ENCODE measurements at places on chromosomes 2 and 18.

GRCh38 chr18:986051-986450 is 81.4 kb downstream of the ADCYAP1 start:
- no peak for DNase-seq

DNA sequence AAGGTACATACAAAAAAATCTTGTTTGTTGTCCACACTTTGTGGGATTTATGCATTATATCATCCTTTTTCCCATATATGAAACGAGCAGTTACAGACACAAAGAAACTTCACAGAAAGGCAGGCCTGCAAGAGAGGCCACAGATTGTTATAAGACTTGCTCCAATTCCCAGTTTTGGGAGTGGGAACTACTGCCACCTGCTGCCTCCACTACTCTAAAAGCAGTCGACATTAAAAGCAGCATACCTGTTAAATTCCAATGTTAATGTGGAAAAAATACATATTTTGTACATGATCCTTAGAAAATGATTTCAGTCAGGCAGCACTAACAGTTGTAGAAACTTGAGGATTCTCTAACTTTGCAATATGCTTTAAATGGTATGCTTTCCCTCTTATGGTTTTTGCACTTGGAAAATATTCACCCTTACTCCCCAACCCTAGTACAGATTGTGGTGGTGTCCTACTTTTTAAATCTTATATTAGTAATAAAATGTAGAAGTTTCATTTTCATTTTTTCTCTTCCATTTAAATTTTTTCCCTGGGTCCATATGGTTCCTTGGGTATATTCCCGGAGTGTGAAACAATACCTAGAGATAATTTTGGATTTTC is 37.9 kb downstream of the SLC38A11 start:
- DNase-seq, result no peak

- DNase-seq, result no peak
Observed at GRCh38 chr2:129827311-129828090, 152.0 kb upstream of the RAB6C start.

GRCh38 chr2:200467806-200468681 is 41.8 kb downstream of the KCTD18 start:
- no peak for DNase-seq

- DNase-seq, result no peak
Observed at GRCh38 chr2:106667478-106668070, 180.4 kb downstream of the CD8B2 start.

DNA sequence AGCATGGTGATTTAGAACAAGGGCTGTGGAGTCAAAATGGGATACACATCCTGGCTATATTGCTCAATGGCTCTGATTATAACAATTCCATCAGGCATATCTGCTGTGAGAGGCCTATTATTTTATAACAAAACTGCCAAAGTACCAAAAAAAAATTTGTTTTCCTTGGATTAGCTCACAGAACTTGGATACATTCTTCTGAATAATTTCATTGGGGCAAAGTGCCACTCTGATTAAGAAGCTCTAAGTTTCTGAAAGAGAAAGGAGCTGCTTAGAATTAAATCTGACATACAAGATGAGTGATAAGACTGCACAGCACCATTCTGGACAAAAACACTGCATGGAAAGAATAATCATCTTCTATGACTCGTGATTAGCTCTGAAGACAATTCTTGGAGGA is 85.7 kb downstream of the SMC6 start:
- DNase-seq, result no peak

- DNase-seq, result no peak
Observed at GRCh38 chr2:66125951-66126350, 309.0 kb upstream of the MEIS1 start.

DNA sequence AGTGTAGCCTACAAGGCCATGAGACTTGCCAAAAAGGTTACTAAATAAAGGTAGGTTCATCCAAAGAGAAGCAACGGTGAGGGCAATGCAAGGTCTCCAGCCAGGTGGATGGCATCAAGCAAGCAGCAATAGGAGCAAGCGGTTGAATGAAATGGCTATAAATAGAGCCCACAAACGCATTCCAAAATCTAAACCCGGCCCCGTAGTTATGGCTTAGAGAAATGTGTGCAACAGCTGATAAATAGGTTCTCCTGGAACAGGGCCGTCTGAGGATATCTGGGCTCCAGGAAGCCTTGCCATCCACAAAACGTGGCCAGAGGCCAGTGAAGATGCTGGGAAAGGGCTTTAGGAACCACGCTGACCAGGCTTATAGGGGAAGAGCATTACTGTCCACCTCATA is 146.1 kb upstream of the PID1 start:
- DNase-seq, result no peak

DNA sequence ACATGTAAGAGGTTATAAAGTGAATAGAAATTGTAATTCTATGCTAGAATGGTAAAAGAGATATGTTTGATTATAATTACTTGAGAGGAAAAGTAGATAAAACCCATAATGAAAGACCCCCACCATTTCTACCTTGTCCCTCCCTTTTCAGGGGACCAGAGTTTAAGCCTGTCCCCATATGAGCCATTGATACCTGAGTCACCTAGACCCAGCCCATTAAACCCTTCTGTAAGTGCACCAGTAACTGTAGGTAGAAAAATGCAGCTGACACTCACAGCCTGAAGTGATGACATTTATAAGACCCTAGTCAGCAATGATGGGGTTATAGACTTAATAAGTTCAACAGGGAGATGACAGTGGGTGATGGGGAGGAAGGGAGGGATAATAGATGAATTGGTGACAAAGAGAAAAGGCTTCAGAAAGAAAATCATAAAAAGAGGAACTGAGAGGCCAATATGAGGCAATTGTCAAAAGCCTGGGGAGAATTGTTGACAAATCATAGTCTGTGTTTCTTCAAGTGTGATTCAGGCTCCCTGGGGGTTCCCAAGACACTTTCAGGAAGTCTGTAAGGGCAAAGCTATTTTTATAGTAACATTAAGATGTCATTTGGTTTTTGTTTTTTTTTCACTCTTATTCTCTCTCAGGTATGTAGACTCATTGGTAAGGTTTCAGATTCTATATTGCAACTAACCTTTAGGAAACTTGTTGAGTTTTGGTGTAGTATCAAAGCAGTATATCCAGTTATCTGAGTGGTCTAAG is 544.2 kb downstream of the SATB2 start:
- DNase-seq, result no peak

DNA sequence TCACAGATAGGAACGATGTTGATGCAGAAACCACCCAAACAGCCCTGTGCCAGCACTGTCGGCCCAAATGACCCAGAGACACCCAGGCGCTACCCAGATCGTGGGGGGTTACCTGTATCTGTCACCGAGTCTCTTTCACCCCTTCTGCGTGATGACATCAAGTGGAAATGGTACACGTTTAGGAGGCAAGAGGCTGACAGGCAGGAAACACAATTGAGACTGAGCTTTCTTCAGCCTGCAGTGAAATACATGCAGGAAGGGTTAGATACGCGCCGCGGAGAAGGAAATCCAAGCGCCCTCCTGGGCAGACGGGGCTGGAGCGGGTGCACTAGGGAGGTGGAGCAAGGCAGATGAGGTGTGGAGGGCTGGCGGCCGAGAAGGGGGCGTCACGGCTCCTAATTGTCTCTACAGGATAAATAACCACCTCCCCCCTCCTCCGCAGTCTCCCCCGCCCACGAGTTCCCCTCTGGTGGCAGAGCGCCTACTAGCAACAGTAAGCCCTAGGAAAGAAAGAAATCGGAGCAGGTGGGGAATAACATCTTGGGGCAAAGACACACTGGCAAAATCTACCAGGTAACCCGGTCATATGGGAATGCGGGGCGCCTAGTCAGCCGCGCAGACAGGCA is at the start of gene RNF152:
RNF152 (minus strand) TSS at position 325 of the 626 bp plus-strand sequence. CDS start 76,544 bp downstream, outside the sequence.
- peak; percentile 89 for DNase-seq

- no peak for DNase-seq
Observed at GRCh38 chr2:29314816-29315571, 199.8 kb downstream of the CLIP4 start.

GRCh38 chr2:223997938-223998337 is 40.7 kb downstream of the MRPL44 start:
- DNase-seq, result no peak

GRCh38 chr2:150531591-150531990 is 44.1 kb upstream of the RND3 start:
- DNase-seq, result no peak

DNA sequence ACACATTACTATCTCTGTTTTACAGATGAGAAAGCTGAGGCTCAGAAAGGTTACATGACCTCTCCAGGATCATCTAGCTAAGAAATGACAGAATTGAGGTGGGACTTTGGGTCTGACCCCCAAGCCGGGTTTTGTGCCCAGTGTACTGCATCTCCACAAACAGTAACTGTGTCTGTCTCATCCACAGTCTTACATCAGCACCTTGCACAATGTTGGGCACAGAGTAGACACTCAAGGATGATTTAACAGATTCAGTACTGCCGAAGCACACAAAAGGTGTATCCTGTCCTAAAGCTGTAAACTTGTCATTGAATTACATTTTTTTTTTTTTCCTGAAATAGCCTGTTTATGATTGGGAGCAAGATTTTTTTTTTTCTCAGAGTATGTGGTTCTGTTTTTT is 84.8 kb downstream of the ADCYAP1 start:
- DNase-seq, result no peak

GRCh38 chr2:207289295-207290018 is 123.7 kb upstream of the KLF7 start:
- no peak for DNase-seq

DNA sequence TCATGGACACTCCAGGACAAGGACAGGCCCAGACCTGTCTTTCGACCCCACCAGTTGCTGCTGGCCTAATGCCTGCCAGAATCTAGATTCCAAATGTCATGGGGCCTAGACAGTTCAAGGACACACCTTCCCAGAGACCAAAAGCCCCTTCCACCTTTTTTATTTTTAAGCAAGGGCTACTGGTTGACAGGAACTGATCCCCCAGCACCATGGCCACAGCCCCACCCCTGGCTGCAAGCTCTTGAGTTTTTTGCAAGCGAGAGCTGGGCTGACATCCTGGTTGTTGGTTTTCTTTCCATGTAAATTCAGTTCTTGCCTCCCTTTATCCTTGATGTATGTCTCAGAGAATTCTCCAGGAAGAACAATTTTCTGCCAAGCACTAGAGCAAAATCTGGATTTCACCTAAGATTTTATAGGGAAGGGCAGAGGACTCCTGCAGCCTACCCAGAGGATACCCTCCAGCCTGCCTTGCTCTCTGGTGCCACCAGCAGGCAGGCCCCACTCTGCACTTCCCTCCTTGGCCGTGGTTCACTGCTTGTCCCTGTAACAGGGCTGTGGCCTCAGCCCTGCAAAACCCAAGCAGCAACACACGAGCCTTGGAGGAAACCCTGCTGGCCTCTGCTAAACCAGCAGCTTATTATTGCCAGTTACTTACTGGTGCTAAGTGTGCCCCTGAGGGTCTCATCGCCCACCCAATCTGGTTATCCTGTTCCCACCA is 97.7 kb downstream of the TWIST2 start:
- DNase-seq, result peak; percentile 88

DNA sequence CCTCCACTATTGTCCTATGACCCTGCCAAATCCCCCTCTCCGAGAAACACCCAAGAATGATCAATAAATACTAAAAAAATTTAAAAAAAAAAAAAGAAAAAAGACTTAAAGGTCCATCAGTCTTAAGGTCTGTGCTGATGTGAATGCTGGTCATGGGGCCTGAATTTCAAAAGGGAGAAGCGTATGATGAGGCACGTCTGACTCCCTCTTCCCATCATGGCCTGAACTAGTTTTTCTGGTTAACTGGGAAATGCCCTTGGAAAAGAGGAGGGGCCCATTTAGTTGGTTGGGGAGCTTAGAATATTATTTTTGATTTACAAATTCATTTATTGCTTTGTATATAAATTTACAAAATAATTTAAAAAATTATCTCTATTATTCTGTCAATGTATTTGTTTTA is 291.0 kb upstream of the CDH19 start:
- no peak for DNase-seq

GRCh38 chr18:39318008-39318407 is 1752.4 kb upstream of the CELF4 start:
- no peak for DNase-seq

DNA sequence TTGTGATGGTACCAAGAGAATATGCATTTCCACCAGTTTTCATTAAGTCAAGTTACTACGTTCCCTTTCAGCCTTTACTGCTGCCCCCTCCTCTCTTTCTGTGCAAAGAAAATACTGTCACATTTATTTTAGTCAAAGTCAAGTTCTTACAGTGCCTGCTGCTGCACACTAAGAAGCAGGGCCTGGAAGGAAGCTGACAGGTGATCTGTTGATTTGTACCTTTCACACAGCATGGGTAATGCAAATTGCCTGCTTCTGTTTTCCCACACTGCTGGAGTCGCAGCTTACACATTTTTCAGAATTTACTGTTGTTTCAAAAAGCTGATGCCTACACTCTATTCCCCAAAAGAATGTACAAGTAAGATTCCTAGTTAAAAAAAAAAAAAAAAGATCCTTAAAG is 48.7 kb upstream of the CD226 start:
- no peak for DNase-seq

GRCh38 chr2:70947556-70948184 is 12.0 kb downstream of the ATP6V1B1 start:
- DNase-seq, result peak; percentile 64

DNA sequence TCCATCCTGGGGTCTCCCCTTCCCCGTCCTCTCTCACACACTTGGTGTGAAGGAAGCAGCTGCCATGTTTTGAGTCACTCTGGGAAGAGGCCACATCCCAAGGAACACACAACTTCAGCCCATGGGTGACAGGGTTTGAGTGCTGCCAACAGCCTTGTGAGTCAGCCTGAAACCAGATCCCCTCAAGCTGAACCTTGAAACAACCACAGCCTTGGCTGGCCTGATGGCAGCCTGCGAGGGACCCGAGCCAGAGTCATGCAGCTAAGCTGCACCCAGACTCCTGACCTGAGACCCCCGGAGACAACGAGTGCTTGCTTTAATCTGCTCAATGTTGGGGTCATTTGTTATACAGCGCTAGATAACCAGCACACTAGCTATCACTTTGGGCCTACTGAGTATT is 19.3 kb upstream of the MC2R start:
- no peak for DNase-seq

DNA sequence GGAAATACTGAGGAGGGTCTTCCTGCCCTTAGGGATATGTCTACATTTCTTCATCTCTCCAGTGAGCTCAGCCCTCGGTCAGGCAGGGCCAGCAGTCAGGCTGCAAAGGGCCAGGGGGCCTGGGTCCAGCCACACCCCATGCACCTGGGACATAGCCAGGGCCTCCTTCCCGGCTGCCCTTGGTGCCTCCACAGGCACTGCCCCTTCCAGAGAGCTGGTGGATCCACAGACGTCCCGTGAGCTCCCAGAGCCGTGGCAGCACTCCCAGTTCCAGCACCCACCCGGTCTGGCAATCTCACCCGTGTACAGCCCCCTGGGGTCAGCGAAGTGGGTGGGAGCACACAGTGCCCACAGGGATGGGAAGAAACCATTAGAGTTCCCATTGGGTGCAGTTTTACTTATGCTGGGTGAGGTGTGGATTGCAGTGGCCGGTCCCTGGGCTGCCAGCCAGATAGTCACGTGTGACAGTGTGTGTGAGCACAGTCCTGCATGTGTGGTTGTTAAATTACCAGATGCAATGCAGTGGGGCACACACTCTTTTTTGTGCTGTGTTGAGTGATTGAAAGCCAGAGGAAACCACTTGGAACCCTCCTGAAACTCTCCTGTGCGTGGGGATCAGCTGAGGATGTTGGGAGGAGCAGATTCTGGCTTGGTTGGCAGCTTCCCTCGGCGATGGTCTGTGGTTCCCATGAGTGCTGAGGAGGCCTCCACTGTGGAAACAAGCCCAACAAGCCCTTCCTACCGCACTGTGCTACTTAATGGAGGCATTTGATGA is 131.0 kb downstream of the SNTG2 start:
- DNase-seq, result peak; percentile 91

- DNase-seq, result no peak
Observed at GRCh38 chr2:188158337-188159100, 133.2 kb upstream of the GULP1 start.

- no peak for DNase-seq
Observed at GRCh38 chr2:106058469-106059137, 135.5 kb downstream of the UXS1 start.

- peak; percentile 89 for DNase-seq
Observed at GRCh38 chr2:30780776-30781330, 26.4 kb downstream of the CAPN13 start.
